Neural crest cell (in vitro differentiated cells): ENCODE measurements at places on chromosomes 6 and 20. TPM values are rescaled to one million over a fixed set of nuclear protein-coding genes. Genes with fewer than 3 reads are reported as not detected.

The ASF1A gene
- total RNA-seq = 39.6 and 40.1 TPM in 2 replicates

The MDFI gene
- total RNA-seq = 64.2 and 65.8 TPM in 2 replicates

The DAAM2 gene
- 17.6 and 18.2 TPM in 2 replicates for total RNA-seq

The APCDD1L gene
- total RNA-seq = not detected in 2 replicates

The GPR6 gene
- not detected in 2 replicates for total RNA-seq

The AKAP12 gene
- 46.1 and 46.6 TPM in 2 replicates for total RNA-seq

The SLC17A9 gene
- total RNA-seq = 1.2 and 1.4 TPM in 2 replicates

GRCh38 chr20:10509376-10509775 lies 74.3 kb downstream of the SLX4IP start:
- no peaks in the 10 kb centered on the region for H3K36me3 ChIP-seq
- no peak for DNase-seq
- H3K27me3 ChIP-seq = no peaks in the 10 kb centered on the region

DNA sequence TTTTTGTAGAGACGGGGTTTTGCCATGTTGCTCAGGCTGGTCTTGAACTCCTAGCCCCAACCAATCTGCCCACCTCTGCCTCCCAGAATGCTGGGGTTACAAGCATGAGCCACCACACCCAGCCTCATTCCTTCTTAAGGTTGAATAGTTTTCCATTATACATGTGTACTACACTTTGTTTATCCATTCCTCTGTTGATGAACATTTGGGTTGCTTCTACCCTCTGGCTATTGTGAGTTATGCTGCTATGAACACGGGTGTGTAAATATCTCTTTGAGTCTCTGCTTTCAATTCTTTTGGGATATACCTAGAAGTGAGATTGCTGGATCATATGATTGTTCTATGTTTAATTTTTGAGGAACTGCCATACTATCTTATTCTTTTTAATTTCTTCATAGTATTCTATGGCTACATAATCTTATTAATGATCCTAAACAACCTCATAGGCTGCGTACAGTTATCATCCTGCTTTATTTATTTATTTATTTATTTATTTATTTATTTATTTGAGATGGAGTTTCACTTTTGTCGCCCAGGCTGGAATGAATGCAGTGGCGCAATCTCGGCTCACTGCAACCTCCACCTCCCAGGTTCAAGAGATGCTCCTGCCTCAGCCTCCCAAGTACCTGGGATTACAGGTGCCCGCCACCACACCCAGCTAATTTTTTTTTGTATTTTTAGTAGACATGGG lies 49.2 kb upstream of the TLDC2 start:
- DNase-seq = no peak
- H3K4me1 ChIP-seq = peaks cover 11% of the 10 kb centered on the region
- H3K36me3 ChIP-seq = no peaks in the 10 kb centered on the region
- H3K27me3 ChIP-seq = no peaks in the 10 kb centered on the region
- H3K27ac ChIP-seq = no peak overlapping the region

GRCh38 chr20:6074145-6074561 lies 20.3 kb upstream of the LRRN4 start:
- H3K27ac ChIP-seq = no peak overlapping the region
- H3K36me3 ChIP-seq = no peaks in the 10 kb centered on the region
- peak; percentile 16 for DNase-seq

GRCh38 chr6:14211562-14211942 lies 94.0 kb downstream of the CD83 start:
- H3K4me1 ChIP-seq = peaks cover 23% of the 10 kb centered on the region
- H3K27me3 ChIP-seq = peaks cover 13% of the 10 kb centered on the region
- H3K27ac ChIP-seq = no peak overlapping the region
- no peaks in the 10 kb centered on the region for H3K36me3 ChIP-seq

DNA sequence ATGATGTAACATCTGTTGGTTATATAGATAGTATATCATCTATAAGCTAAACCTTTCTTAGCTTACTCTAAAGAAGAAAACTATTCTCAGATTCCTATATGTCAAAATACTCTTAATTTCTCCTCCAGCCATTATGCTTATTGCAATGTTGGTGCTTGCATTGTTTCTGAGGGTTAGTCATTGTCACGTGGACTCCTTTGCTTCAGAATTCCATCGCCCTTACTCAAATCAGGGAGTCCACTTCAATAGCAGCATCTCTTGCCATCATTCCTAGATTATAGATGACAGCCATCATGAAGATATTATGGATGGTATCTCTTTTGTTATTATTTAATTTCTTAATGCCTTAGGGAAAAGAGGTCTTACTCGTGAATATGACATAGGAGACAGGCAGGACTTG lies 776.1 kb downstream of the TENT5A start:
- no peak overlapping the region for H3K27ac ChIP-seq
- H3K4me1 ChIP-seq = no peaks in the 10 kb centered on the region
- no peak overlapping the region for H3K4me3 ChIP-seq
- no peak for DNase-seq

DNA sequence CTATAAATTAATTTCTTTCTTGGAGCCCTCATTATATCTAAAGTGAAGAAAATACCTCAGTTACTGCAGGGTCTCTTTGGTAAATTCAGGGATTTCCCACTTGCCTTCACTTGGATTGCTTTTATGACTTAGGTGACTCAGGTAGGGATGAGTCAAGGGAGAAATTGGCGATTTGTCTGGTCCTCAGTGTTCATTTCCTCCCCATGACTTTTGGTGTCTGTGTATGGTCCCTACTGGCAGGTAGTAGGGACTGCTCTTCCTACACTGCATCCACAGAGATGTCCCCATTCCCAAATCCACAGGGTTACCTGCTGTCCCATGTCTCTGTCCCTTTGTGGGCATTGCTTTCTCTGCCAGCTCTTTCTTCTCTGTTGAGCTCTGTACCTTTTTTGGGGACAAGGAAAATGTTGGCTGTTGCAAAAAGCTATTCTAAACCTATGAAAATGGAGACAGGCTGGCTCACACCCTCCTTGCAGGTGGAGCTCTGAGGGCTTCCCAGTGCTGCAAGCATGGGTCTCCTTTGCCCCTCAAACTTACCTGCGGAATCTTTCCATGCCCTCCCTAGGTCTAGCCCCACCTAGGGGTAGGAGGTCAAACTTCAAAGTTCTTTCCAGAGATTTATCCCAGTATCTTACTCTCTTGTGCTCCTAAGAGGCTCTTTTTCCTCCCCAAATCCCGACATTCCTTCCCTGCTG lies 211.9 kb downstream of the ZNF217 start:
- H3K4me3 ChIP-seq = no peak overlapping the region
- no peaks in the 10 kb centered on the region for H3K36me3 ChIP-seq
- no peak for DNase-seq
- no peak overlapping the region for H3K27ac ChIP-seq
- peaks cover 10% of the 10 kb centered on the region for H3K4me1 ChIP-seq
- no peaks in the 10 kb centered on the region for H3K27me3 ChIP-seq
